Activated CD8-positive, alpha-beta T cell treated with anti-CD3 and anti-CD28 coated beads for 36 hours (primary cell): ENCODE measurements at places on chromosomes 1 and 21. TPM values are rescaled to one million over a fixed set of nuclear protein-coding genes. Genes with fewer than 3 reads are reported as not detected.

- peak; percentile 31 for DNase-seq
Observed at GRCh38 chr1:62294261-62294660, 25.0 kb downstream of the KANK4 start.

MIXL1 gene
- total RNA-seq: not detected

GRCh38 chr1:240128366-240128765, 36.7 kb downstream of the FMN2 start:
- DNase-seq: no peak

DNA sequence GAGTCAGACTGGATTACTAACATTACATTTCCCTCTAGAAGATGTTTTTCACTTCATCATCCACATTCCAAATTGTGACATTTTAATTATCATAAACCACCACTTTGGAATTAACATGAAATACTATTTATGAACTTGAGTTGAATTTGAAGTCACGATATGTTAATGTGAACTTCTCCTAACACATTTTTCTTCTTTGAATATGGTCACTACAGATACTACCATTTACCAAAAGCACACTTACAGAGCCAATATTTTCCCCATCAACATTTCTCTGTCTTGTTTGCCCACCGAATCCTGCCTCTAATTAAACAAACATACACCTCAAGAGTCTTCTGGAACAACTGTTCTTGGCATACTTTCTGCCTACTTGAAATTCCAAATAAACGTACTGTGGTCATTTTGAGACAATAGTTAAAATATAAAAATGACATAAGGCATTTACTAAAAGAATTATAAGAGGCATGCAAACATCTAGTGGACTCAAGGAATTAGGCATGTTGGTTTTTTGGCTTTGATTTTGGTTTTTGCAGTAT, 177.4 kb downstream of the AKT3 start:
- DNase-seq: no peak

DNA sequence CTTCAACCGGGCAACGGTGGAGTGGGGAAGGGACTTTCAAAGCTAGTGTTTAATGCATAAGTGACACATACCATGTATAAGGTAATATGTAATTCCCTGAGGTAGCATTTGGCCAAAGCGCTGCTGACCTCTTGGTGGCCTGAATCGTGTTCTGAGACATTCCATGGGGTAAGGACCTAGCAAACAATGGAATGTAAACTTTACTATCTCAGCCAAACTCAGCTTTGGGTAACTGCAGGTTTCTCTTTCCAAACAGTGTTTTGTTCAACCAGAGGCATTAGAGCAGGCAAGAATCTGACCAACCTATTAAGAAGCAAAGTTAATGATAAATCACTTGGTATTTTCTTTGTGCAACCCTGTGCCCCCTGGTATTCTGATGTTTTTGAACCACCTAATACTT, 22.0 kb downstream of the TGFB2 start:
- DNase-seq: no peak
